ENCODE measurements at places on chromosomes 3 and 15.

DNA sequence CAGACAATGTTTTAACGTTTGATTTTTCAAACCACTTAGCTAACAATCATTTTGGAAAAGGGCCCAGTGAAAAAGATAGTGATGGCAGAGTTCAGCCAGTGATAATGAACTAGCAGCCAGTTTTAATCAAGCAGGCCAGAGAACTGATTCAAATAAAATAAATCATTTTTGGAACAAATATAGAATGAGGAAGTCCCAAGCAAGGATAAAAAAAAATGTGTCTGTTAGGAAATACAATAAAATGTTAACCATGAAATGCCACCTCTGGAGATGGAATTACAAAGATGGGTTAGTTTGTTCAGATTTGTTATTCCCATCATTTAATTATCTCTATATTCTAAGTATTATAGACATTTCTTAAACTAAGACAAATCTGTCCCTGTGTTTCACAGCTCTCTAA, 1.1 kb downstream of the HERC1 start:
- DNase-seq = no peak

- DNase-seq = no peak
Measured at GRCh38 chr15:88695101-88695500, 56.3 kb downstream of the ISG20 start.

GRCh38 chr3:152113413-152113812, 155.3 kb upstream of the MBNL1 start:
- no peak for DNase-seq

- DNase-seq = no peak
Measured at GRCh38 chr3:13479332-13479581, 849 bp upstream of the HDAC11 start.

GRCh38 chr3:122938783-122939425, 88.7 kb downstream of the SEMA5B start:
- no peak for DNase-seq

- DNase-seq = no peak
Measured at GRCh38 chr3:143629726-143630125, 218.5 kb downstream of the SLC9A9 start.

GRCh38 chr3:50172626-50173220, 17.6 kb downstream of the SEMA3F start:
- DNase-seq = no peak

- DNase-seq = no peak
Measured at GRCh38 chr3:165749821-165750220, 87.4 kb downstream of the BCHE start.

DNA sequence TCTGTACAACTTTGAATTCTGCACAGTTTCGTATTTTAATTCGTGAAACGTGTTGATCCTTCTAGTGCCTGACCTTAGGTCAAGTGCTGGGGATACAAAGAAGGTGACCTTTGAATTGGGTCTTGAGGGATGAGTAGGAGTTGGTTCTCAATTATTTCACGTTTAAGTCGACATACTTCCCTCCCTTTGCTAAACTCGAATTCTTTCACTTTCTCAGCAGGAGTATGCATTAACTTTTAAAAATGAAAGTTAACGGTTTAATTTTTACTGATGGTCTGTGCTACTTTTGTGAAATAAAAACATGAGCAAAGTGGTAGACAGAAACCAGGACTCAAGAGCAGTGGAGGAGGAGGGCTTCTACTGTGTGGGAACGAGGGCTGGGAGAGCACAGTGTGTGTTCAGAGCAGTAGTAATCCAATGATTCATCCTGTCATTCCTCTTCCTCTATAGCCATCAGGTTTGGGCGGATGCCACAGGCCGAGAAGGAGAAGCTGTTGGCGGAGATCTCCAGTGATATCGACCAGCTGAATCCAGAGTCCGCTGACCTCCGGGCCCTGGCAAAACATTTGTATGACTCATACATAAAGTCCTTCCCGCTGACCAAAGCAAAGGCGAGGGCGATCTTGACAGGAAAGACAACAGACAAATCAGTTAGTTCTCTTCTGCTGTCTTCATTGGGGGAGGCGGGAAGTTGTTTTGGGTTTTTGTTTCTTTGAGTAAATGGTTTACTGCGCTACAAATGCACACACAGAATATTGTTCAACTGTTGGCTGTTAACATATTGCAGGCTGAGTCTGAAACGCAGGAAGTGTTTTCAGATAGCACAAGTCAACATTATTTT, 78.6 kb upstream of the TSEN2 start:
- DNase-seq = no peak

- DNase-seq = no peak
Measured at GRCh38 chr3:86801066-86801465, 189.9 kb downstream of the VGLL3 start.

DNA sequence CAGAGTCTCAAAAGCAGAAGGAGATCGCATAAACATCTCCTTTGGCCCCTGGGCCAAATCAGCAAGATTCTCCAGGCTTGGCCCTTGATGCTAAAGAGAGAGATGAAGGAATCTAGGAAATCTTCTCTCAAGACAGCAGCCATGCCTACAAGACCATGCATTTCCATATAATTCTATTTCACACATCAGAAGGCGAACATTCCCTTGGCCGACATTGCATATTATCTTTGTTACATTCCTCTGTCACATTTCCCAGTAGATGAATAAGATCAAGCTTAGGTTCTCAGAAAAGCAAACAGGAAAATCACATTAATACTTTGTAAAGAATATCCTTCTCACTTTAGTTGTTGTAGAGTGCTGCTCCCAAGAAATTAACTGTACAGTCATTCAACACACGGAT, 21.3 kb downstream of the GASK1A start:
- DNase-seq = no peak

DNA sequence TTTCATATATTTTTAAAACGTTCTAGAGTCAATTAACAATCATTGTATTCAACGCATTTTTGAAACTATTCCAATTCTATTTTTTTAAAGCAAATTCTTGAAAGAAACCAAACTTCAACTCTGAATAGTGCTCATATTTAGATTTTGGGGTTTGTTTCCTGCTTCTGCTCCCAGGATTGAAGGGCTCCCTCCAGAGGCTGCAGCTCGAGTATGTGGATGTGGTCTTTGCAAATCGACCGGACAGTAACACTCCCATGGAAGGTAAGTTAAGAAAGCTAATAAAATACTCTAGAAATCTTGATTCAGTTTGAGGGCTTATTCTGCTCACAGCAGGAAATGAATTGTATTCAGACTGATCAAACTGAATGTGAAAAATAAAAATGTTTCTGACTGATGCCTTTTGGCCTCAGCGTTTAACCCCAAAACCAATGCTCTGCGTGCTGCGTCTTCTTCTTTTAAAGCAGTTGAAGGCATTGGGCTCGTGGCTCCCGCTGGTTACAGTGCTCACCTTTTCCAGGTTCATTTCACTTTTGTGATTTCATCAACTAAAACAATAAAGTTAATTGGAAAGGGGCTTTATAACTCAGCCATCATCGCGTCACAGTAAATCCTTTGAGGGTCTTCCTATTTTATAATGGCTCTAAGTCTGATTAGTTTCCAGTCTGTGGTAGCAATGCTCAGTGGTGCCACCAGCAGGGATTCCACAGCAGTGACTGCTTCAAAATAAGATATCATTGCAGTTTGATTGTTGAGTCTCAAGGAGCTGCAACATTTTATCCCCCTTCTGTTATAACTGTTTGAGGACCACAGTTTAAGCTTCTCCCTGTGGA, 80.1 kb downstream of the SSR3 start:
- no peak for DNase-seq

DNA sequence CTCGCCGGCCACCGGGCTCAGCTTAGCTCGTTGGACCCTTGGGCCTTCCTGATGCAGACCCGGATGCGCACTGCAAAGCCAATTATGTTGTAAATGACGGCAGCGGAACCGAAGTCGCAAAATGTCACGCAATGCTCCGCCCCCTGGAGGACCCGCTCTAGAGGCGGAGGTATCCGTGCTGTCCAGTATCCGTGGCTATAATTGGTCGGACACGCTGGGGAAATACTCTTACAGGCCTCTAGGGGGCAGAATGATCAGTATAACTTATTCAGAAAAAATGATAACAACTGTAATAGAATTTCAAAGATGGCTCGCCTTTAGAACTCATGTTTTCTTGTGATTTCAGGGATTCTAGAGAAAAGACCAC, at the start of gene PRR23B:
Gene PRR23B, minus strand, starts transcription at position 59 of the 367 bp plus-strand sequence. CDS start 265 bp downstream, outside the sequence.
- no peak for DNase-seq

GRCh38 chr3:177300842-177301241, 103.6 kb upstream of the TBL1XR1 start:
- DNase-seq = no peak

- DNase-seq = no peak
Measured at GRCh38 chr15:78761891-78762385, 49.3 kb downstream of the ADAMTS7 start.

DNA sequence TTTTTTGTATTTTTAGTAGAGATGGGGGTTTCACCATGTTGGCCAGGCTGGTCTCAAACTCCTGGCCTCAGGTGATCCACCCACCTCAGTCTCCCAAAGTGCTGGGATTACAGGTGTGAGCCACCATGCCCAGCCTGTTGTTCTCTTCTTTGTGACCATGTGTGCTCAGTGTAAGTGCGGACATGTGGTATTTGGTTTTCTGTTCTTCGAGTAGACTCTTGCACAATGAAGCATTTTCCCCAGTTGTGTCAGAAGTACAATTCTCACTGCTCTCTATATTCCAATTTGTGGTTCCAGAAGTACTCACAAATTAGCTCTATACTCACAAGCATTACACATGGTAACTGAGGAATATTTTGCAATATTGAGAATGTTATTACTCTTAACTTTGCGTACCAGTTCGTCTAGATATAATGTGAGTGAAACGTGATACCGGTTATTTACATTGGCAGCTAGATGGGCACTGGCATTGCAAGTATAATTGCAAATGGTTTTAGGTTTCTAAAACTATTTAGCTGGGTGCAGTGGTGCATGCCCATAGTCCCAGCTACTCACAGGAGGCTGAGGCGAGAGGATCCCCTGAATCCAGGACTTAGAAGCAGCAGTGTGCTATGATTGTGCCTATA, 34.2 kb upstream of the MTMR14 start:
- DNase-seq = no peak

GRCh38 chr3:192915722-192916121, 1.9 kb downstream of the MB21D2 start:
- DNase-seq = no peak

- DNase-seq = no peak
Measured at GRCh38 chr3:112594856-112595255, 33.0 kb downstream of the SLC35A5 start.
